RWPE2 (cell line): ENCODE measurements at places on chromosomes 2 and 18.

DNA sequence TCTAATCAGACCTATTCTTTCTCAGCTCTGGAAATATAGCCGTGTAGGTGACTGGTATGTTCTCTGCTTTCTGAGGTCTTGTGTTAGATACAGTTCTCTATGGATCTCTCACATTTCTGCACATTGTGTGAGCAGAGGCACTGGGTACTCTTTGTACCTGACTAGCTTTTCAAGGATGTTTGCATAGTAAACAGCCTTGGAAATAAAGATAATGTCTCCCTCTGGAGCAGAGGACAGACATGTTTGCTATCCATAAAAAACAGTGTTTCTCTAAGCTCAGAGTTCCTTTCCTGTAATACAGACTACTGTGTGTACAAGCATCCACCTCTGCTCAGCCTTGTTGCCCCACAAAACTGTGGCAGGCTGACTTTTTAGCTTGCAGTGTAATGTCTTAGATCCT is 279.2 kb downstream of the CTNNA2 start:
- no peak for DNase-seq

DNA sequence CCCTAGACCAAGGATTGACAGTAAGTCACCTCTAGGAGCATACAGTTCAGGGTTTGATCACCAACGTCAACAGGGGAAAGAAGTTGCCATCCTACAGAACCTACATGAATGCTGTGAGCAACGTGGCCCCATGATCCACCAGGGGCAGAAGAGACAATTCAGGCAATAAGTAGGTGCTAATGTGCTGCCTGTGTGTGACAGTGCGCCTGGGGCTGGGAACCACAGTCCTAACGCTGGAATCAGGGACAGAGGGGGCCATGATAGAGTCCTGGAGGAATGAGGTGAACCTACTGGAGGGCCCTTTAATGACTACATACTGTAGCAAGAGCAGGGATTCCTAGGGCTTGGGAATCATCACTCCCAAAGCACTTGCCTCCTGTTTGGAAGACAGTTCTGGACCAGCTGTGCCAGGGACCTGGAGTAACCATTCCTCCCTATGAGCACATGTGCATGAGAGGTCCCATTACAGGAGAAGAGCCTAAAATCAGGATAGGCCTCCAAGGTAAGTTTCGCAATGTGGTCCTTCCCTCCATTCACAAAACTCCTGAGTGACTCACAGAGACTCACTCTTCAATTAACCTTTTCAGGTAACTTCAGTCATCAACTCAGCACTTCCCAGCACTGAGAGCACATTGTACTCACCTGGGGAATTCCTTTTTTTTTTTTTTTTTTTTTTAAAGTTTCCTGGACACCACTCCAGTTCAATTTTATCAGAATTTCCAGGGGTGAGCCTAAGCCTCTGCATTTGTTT is 214.0 kb downstream of the TMEM163 start:
- no peak for DNase-seq

DNA sequence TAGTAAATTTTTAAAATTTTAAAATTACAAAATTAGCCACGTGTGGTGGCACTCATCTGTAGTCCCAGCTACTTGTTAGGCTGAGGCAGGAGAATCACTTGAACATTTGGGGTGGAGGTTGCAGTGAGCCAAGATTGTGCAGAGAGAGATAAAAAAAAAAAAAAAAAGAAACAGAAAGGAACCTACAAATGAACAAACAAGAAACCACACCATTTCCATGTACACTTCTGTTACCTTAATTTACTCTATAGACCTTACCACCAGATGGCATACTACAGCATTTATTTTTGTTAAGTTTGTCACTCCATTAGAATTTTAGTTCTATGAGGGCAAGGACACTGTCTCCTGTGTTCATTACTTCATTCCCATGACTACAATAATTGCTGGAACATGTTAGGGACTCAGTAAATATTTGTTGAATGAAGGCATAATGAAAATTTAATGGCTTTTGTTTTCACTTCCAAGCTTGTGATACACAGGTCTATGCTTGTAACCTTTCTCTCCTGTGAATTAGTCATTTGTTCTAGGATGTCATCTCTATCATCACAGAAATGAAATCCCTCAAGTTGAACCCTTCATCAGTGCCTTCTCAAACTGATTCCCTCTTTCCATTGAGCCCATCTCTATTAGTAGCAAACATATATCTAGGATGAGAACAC is 76.0 kb downstream of the ARHGAP15 start:
- DNase-seq, result no peak

DNA sequence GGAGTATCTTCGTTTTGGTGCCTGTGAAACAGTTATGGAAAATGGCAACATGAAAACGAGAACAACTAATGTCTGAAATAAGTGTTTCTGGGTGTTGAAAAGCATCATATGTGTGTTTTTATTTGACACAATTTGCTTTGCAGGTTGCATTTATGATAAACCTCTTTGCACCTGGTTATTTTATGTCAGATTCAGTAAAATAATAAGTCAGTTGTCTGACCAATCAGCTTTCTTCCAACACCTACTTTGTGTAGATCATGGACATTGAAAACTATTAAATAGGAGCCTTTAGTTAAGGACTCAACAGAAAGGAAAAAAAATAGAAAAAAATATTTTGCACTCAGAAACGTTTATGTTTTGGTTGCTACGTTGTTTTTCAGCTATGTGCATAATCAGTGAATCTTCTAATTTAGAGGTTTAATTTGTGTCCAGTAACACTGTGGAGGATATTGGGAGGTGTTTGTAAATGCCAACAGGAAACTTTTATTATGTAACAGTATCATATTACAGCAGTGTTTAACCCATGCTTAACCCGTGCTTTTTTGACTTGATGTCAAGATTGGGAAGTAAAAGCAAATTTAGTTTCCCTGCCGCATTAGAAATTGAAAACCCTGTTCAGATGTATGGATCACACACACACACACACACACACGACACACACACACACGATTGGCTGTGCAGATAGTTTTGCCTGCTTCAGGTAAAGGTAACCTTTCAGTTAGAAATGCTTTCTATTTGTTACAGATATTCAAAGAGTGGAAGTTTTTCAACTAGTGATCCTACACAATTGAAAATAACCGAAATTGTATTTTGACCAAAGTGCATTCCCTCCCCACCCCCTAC is 2.6 kb downstream of the PKP4 start:
- no peak for DNase-seq

DNA sequence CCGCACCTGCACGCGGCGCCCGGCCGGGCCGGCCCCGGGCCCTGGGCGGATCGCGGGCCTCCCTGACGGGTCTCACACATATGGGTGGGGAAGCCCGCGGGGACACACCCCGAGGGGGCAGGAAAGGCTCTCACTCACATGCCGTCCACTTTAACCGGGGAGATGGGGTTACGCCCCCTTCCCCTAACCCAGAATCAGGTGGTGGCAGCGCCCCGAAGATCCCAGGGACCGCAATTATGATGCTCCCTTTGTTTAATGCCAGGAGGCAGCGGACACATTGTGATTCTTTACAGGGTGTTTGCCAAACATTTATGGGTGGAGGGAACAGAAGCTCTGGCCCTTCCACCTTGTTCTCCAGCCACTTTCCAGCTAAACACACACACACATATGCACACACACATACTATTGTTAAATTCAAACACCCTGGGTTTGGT is 424 bp upstream of the ANKRD44 start:
- DNase-seq, result no peak

GRCh38 chr2:19569300-19569791 is 210.9 kb upstream of the OSR1 start:
- DNase-seq, result no peak

- DNase-seq, result no peak
Observed at GRCh38 chr18:55407191-55407590, 180.8 kb downstream of the TCF4 start.

- DNase-seq, result no peak
Observed at GRCh38 chr2:64260817-64261216, 116.6 kb upstream of the PELI1 start.

DNA sequence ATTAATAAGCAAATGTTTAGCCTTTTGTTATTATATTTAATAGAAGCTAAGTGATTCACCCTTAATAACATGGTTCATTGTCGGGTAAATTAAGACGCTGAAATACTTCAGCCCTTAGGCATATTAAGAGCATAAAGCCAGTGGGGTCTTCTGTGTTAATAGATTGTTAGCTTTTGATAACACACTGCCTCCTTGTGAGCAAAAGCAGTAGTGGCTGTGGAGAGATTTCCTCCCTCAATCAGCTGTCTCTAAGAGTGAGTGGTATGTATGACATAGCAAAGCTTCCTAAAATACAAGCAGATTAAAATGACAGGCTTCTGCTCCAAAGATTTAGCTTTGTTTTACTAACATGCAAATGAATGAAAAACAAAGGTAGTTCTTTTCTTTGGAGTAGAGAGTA is 143.7 kb upstream of the SYT4 start:
- no peak for DNase-seq

DNA sequence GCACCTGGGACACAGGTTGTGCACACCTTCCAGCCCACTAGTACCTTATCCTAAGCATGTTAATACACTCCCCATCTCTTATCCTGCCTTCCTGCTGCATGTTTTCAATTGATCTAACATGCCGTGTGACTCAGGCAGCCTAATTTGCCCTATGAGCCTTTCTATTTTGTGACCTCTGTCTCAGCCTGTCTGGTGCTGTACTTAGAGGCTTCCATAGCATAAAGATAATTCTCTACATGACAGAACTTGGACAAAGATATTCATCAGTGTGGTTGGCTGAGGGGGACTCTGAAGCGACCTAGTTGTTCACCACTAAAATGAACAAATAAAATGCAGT is 8.6 kb upstream of the TMEM37 start:
- DNase-seq, result no peak

DNA sequence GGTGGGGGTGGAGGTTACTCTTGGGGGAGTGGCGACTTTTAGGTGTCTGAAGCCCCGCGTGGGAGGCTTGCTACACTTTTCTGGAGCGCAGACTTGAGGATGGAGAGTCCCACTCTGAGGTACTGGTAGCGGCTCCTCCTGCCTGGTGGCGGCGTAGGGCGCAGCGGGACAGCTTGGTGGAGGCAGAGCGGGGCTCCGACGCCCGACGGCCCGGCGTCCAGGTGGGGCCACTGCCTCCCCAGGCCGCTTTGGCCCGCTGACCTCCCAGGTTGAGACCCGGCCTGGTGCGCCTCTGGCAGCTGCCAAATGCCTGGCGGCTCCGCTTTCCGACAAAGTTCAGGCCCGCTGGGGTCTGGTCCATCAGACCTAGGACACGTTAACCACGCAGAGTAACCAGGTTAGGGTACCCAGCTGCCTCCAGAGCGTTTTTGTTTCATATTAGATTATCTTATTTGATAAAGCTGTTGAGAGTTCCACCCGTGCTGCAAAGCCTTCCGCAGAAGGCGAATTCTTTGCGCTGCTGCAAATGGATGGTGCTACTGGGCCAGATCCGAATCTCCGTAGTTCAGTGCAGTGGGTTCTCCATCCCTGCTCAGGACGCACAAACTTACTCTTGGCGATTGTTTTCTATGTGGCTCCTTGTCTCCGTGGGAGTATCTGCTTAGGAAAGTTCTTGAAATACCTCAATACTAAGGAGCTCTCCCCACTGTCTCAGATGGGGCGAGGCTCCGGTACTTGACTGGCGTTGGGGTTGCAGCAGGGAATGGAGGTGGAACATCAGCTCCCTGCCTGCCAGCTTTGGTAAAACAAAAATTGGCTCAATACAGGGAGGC is 405.9 kb downstream of the XIRP2 start:
- no peak for DNase-seq

DNA sequence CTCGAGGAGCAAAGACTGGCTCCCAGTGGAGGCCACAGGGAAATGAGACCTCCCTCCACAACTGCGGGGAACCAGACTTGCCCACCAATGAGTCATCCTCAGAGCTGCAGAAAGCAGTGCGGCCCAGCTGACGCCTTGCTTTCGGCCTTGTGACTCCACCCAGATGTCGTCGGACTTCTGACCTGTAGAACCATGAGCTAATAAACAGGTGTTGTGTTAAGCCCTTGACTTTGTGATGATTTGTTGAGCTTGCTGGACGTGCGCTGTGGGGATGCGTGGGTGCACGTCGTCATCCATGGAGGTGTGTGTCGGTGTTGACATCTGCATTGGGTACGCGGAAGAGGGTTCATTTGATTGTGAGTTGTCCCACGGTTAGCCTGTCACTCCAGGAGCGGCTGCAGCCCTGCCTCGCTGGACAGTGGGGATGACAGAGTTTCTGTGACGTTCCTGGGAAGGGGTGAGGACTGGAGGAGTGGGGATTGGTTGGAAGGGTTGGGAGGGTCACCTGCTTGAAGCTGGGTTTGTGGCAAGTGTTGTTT is 154.1 kb downstream of the SH3BP4 start:
- DNase-seq, result no peak

DNA sequence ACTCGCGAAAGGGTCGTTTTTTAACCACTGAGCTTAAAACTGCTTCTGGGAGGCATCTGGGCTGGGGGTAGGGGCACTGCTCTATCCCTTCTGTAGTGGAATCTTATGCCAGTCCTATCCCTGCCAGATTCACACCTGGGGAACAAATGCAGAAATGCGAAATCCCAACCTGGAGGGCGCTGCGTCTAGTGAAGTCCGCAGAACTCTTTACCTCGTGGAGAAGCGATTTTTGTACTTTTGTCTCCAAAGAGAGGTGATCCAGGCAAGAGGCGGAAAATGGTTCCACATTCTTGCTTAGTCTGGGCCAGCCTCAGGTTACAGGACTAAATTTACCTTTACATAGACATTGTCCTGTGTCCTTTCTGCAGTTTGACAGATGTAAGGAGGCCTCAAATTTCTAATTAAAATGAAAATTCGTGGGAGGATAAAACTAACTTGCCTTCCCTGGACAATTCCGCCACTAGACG is 10.4 kb downstream of the TBR1 start:
- DNase-seq, result no peak

GRCh38 chr2:236998758-236999157 is 86.9 kb upstream of the COPS8 start:
- DNase-seq, result no peak

- no peak for DNase-seq
Observed at GRCh38 chr2:42567364-42567763, 1.1 kb upstream of the MTA3 start.

DNA sequence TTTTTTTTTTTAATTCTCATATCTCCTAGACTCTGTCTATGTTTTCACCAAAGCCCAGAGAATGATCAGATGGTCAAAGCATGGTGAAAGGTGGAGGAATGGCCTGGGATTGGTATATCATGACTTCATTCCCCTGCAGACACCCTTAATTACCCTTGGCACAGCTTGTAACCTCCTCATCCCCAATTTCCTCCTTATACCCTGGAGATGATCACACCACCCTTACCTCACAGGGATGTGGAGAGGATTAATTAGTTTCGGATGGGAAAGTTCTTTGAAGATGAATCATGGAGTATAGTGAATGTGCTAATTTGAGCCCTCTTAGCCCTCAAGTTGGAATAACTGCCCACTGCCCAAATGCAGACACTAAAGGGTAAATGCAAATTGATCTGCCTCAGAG is 138.0 kb upstream of the LYPD6 start:
- no peak for DNase-seq

DNA sequence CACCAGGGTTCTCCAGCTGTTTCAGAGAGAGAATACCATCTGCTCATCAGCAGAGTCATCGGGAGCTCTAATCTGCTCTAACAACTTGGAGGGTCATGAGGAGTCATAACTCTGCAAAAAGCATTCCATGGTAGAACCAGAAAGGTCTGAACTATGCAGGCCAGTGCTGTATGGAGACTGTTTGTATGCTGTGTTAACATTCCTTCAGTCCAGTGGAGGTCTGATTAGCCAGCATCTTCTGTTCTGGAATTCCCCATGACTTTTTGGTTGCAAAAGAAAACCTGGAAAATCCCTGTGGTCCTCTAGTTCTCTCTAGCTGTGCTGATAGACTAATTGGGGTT is 9.4 kb upstream of the ITGB6 start:
- no peak for DNase-seq

- DNase-seq, result no peak
Observed at GRCh38 chr2:64361151-64361938, 92.6 kb upstream of the LGALSL start.
